Dermis microvascular lymphatic vessel endothelial cell (primary cell): ENCODE measurements at places on chromosomes 7 and 10. TPM values are rescaled to one million over a fixed set of nuclear protein-coding genes. Genes with fewer than 3 reads are reported as not detected.

DNA sequence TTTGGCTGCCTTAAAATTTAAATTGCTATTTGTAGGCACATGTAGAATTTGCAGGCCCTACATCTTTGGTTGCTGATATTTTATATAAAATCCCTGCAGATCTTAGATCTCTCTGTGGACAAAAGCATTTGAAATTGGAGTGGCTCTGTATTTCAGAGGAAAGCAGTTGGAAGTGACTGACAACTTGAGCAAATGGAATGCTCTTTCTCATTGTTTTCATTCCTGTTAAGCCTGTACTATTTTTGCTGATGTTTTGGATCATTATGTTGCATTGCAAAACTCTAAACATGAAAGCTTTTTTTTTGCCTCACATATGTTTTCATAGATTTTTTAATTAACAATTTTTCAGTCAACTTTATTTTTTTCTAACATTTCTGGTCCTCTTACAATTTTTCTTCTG is 251.2 kb upstream of the MDFIC start:
- no peak for DNase-seq

GRCh38 chr10:96493254-96493653 is 20.5 kb downstream of the TLL2 start:
- no peak for DNase-seq

DNA sequence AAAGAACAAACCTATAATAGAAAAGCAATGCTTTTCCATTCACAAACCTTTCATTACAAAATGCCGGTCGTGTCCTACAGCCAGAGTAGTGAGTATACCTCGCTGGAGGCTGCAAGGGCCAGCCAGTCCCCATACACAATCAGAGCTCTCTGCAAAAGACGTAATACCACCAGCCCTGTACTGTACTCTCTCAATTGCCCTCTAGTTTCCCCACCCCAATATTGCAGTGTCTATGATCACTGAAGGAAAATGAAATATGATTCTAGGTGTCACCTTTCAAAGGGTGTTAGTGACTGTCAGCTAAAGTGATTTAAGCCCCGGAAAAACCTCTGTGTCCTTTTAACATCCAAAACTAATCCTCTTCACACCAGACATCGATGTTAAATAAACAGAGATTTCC is 24.8 kb downstream of the PLXNA4 start:
- no peak for DNase-seq

DNA sequence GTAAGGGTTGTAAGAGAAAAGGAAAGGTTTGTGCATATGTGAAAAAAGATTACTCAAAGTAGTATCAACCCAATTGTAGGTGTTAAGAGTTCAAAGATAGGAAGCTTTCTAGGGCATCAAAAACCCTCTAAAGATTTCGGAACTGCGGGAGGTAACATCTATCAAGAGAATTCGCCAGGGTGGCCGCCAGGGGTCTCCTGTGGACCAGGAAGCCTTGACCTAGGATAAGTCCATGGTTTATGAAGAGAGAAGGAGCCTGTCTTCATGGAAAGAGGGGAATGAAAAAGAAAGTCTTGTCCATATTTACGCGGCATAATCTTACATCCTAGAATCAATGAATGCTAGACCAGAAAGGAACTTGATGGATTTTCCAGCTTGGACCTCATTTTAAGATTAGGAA is 140.7 kb upstream of the CALCR start:
- DNase-seq, result peak; percentile 23

DNA sequence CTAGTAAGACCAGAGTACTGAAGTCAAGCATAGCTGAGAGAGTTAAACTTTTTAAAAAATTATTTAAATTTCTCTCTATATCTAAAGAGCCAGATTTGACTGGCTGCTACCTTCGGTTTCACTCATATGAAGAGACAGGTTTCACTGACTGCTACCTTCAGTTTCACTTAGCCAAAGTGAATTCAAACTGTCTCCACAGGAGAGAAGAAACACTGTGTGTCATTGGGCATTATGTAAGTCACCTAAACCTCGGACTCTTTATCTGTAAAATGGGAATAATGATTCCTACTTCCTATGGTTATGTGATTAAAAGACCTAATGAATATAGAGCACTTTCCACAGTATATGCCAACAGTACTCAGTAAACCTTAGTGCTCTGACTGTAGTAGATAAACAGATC is 41.6 kb upstream of the MET start:
- DNase-seq, result no peak

- DNase-seq, result no peak
Measured at GRCh38 chr7:17007841-17008240, 126.1 kb upstream of the AGR3 start.

GRCh38 chr7:93894426-93894825 is 3.9 kb upstream of the TFPI2 start:
- no peak for DNase-seq

- DNase-seq, result no peak
Measured at GRCh38 chr10:72509941-72510340, 115.9 kb downstream of the MICU1 start.

GRCh38 chr10:44703241-44704155 is 207.6 kb upstream of the TMEM72 start:
- DNase-seq, result no peak

GRCh38 chr7:142855756-142856564 is 1.1 kb downstream of the EPHB6 start:
- DNase-seq, result no peak

DNA sequence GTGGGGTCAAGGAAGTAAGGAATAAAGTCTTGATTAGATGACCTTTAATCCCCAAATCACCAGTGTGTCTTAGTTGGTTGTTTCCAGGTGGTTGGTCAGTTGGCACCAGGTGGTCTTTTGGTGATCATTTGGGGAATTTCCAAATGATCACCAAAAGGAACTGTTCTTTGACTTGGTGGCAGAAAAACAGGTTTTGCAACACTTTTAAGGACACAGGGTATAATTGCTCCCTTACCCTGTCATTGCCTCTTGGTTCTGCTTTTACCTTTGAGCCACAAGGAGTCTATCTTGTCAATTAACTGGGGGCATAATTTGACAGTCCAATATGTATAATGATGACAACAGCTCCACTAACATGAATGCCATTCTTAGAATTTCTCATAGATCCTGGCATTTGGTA is 104.2 kb downstream of the ADK start:
- no peak for DNase-seq

GRCh38 chr10:13120786-13121499 is 21.0 kb downstream of the OPTN start:
- no peak for DNase-seq

- no peak for DNase-seq
Measured at GRCh38 chr10:119291223-119291900, 84.0 kb downstream of the GRK5 start.

DNA sequence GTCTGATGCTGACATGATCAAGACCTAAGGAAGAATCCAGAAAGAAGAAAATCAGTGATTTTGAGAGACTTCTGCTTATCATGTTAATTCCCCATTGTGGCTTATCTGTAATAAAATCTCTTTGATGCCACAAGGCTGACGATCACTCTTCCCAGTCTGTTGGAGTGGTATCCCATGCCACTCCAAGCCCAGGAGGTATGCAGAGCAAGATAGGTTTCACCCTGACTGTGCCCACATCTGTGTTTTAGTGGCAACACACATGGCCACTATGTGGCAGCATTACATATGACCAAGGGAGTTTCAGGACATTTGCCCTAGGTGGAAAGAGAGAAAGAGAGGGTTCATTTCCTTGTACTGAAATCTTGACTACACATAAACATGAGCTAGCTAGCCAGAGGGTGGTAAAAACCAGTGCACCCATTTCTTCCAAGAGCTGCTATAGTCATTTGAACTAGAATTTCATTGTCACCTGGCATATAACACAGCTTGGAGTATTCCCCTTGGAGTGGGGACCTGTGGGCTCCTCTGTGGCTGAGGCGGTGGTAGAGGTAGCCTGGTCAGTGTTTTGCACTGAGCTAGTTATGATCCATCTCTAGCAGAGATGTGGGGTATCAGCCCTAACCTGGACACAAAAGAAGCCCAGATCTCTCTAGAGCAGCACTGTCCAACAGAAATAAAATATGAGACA is 20.8 kb downstream of the LAMB4 start:
- DNase-seq, result no peak

- DNase-seq, result no peak
Measured at GRCh38 chr7:107638594-107638993, 22.0 kb upstream of the SLC26A4 start.

DNA sequence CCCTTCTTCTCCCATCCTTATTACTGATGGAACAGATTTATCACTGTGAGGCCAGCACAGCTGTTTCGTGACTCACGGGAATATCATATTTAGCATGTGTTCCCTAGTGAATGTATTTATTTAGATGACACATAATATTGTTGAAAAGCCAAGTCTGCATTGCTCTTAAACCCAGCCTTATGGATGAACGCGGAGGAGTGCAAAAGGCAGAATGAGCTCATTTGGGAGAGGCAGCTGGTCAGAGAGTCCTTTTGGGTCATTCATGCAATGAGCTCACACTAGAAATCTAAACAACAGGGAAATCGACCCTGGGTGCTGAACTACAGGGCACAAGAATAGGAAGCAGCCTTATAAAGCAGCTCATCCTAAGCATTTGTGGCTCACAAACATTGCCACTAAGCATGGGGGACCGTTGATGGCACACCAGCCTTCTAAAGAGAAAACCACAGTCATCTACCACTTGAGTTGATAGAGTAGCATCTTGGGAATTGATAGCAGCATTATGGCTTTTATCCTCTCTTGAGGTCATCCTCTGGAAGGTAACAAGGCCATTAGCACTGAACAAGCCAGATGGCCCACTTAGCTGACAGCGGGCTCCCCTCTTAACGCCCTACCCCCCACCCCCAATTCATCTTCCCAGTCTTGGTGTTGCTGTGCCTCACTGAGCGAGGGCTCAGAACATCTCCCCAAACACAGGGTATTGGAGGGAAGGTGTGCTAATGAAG is 32.9 kb upstream of the SDK1 start:
- DNase-seq, result no peak

GRCh38 chr10:34102237-34102673 is 712.8 kb downstream of the PARD3 start:
- no peak for DNase-seq

DNA sequence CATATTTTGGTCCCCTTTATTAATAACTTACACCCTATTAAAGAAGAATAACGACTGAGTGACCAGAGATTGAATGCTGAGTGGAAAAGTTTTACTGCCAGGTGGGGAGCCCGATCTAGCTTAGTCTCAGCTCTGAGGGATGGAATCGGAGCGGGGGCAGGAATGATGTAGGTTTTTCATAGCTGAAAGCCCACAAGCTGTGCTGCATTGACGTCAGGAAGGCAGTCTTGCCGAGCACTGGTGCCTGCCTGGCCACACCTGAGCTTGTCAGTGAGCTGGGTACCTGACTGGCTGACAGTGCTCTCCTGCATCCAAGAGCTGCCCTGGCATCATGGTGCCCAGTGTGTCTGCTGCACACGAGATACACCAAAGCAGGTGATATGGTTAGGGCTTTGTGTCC is 34.8 kb downstream of the GRK5 start:
- no peak for DNase-seq

GRCh38 chr7:143396625-143397556 is 11.8 kb downstream of the EPHA1 start:
- DNase-seq, result no peak

- DNase-seq, result no peak
Measured at GRCh38 chr7:142356166-142356565, 98.3 kb upstream of the PRSS58 start.

GRCh38 chr10:49309691-49310411 is 10.9 kb downstream of the C10orf71 start:
- no peak for DNase-seq

DNA sequence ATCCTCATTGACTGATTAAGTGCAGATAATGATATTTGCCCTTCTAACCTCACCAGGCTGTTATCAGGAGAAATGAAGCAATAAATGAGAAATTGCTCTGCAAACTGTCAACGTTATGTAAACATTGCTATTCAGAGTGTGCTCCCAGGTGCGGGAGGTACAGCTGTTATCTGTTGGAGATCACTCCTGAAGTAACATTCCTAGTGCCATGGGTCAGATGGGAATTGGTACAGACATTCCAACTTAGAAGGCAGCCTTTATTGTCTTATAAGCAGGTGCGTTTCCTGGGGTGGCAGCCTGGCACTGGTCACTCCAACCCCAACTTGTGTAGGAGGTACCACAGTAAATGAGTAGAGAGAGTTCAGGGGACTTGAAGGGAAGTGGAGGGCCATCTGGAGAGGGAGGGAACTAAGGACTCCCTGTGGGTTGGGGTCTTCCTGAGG is 36.8 kb downstream of the HK1 start:
- no peak for DNase-seq

- DNase-seq, result no peak
Measured at GRCh38 chr7:147519062-147519461, 1071.5 kb upstream of the C7orf33 start.

GRCh38 chr10:122504610-122504950 is 43.2 kb downstream of the HTRA1 start:
- DNase-seq, result peak; percentile 94

DNA sequence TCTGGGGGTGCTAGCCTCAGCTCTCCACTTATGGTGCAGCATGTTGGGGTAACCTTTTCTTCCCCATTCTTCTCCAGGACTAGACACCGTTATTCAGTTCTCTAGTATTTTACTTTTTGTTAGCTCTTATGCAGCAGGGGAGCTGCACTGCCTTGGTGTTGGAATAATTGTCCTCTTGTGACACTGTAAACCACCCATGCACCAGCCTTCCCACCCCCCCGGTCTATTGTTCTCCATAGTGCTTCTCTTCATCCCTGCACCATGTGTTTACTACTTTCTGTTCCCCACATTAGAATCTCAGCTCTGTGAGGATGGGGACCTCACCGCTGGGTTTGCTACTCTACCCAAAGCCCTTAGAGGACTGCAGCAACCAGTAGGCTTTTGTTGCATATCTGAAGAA is 230.7 kb downstream of the RPS24 start:
- DNase-seq, result no peak

GRCh38 chr7:125122173-125122572 is 192.5 kb upstream of the POT1 start:
- DNase-seq, result no peak

GRCh38 chr7:68862736-68863135 is 735.5 kb upstream of the AUTS2 start:
- DNase-seq, result no peak

DNA sequence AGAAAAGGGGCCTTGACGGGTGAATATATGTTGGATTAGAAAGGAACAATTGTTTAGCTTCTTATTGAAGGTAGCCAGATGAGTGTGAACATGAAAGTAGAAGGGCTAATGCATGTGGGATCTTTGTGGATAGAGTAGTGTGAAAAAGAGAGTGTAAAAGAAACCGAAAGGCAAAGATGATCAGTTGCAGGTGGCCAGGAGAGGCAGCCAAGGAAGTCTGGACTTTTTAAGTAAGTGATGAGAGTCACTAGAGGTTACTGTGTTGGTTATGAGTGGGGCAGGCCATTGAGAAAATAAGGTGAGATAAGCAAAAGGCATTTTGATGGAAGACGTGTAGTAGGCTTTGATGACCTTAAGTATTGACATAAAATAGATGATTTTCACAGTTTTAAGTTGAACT is 64.7 kb upstream of the ETV1 start:
- DNase-seq, result no peak

CCL24 gene
- not detected in 2 replicates for total RNA-seq

WDR86 gene
- not detected in 2 replicates for total RNA-seq

ARMC3 gene
- total RNA-seq, result not detected in 2 replicates

ANXA8L1 gene
- not detected in 2 replicates for total RNA-seq

GNAT3 gene
- total RNA-seq, result not detected in 2 replicates

SLC26A3 gene
- total RNA-seq, result not detected in 2 replicates

KIFBP gene
- total RNA-seq, result 23.9 and 26.3 TPM in 2 replicates

HECW1 gene
- total RNA-seq, result not detected in 2 replicates

FFAR4 gene
- not detected in 2 replicates for total RNA-seq

ZNF736 gene
- 6.8 and 8.5 TPM in 2 replicates for total RNA-seq

FRMD4A gene
- 16.3 and 19.0 TPM in 2 replicates for total RNA-seq

MRLN gene
- not detected in 2 replicates for total RNA-seq

ELFN1 gene
- 0.38 and 0.90 TPM in 2 replicates for total RNA-seq

HTR5A gene
- not detected in 2 replicates for total RNA-seq
